ENCODE measurements at places on chromosomes 5 and 9.

DNA sequence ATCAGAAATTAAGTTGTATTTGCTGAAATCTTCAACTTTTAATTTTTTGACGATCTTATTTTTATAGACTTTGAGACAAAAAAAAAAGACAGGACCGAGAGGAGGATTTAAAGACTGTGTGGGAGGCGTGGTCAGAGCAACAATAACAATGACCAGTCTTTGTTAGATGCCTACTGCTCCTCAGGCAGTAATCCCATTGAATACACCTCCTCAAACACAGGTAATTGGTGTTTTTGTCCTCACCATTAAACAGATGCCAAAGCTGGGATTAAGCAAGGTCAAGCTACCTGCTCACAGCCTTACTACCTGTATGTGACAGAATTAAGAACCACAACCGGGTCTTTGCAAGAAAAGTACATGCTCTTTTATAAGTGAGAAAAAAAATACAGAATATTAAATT lies 233.3 kb upstream of the GRAMD2B start:
- DNase-seq, result no peak

DNA sequence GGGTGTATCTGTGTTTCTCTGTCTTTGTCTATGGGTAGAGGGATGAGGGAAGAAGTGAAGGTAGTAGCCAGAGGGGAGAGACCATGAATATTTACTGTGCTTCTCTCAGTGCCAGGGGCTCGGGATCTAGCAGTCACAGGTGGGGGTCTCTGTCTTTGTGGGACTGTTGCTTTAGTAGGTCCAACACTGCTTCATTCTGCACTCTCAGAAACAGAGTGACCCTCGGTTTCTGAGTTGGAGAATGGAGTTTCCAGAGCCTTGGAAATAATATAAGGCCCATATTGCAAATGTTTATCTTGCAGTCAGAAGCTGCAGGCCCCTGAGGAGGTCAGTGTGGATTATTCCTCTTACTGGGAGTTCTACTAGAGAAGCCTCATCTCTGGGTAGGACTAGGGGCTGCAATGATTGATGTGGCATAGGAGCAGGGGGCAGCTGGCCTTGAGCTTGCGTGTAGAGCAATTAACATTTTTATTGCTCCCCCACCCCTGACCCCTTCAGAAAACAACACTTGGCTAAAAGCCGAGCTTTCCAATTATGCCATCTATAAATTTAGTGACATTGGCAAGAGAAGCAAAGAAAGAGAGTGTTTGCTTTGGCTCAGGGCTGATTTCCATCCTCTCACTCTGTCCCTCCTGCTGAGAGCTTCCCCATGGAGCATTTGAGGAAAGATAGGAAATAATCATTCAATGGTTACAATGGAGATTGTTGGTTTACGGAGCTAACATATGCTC lies 55.0 kb upstream of the TRPC7 start:
- no peak for DNase-seq

- DNase-seq, result no peak
Observed at GRCh38 chr9:116005205-116005604, 148.4 kb upstream of the PAPPA start.

- no peak for DNase-seq
Observed at GRCh38 chr9:73911804-73912203, 585.3 kb upstream of the RORB start.

- DNase-seq, result no peak
Observed at GRCh38 chr9:80644044-80644443, 1045.3 kb downstream of the TLE1 start.

DNA sequence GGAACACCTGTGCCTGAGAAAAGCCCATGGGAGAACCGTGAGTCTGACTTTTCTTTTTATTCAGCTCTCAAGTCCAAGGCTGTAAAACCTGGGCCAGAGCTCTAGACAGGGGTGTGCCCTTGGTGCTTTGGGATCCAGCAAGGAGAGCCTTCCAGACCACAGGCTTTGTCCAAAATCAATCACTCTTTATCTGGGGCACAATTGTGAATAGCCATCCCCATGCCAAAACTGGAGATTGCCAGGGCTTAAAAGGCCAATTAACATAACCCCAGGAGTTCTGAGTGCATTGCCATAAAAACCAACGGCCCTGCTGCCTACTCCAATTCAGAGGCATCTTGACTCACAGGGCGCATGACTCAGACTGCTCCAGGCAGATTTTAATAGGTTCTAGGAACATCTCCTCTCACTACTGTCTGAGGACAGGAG lies 391.8 kb downstream of the ARHGEF28 start:
- DNase-seq, result peak; percentile 32

- DNase-seq, result no peak
Observed at GRCh38 chr5:1079961-1080360, 31.9 kb downstream of the SLC12A7 start.
